ENCODE measurements at places on chromosomes 2 and 18. TPM values are rescaled to one million over a fixed set of nuclear protein-coding genes. Genes with fewer than 3 reads are reported as not detected.

DNA sequence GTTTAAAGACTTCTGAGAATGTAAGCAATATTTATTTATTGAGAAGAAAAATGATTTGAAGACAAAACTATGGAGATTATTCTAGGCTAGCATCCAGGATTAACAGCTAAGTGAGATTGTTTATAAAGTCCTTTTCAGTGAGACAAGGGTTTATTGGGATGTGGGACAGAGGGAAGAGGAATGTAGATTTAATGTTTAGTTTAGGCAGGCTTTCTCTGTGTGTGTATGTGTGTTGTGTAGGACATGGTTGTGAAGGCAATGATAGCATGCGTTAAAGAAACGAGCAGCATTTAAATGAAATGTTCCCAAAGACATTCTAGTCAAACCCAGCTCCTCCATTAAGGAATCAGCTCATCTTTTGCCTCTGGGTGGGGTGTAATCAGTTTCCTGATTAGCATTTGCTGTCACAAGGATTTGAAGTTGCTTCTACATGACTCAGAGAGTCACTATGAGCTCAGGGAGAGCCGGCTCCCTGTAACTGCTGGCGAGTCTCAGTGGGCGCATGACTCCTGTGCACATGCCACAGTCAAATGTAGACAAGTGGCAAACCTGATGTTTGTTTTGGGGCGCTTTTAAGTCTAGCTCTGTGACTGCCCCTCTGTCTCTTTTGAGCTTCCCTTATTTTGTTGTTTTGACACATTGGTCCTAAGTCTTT, 442.2 kb upstream of the CELF4 start:
- no peak for DNase-seq

- no peak for DNase-seq
These were observed 615.0 kb upstream of the FANCL start for GRCh38 chr2:58856100-58856499.

DNA sequence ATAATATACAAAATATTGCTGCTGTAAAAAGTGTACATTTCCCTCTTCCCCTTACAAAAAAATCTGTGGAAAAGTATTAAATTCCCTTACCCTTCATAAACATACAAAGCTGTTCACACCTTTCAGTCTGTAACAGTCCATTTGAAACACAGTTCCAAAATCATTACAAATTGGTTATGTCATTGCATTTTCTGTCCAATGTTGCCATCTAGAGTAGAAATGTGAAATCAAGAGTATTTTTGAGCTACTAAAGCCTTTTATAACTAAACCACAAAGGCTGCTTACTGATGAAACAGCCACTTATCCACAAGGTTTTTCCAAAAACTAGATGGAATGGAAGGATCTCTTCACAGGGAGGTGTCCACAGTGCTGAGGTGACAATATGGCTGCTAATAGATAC, 72.5 kb downstream of the SS18 start:
- DNase-seq: no peak

DNA sequence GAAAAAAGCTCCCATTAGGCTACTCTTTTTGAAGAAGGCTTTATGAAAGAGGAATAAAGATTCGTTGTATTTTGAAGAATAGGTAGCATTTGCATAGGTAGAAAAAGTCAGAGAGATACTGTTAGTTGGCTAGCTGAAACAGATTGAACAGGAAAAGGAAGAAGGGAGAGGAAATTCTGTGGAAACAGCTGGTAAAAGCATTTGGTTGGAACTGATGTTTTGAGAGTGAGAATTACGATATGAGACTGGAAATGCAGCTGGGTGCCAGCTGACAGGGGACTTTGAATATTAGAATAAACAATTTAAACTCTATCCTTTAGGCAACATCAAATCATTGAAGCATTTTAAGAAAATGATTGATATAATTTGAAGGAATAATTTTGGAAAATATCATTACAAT, 96.7 kb upstream of the CNTNAP5 start:
- DNase-seq: no peak

Gene ANKRD44
- total RNA-seq: 121 TPM

Gene TEX44
- total RNA-seq: not detected

Gene EGR4
- 0.44 TPM for total RNA-seq

Measured in activated naive CD8-positive, alpha-beta T cell treated with anti-CD3 and anti-CD28 coated beads for 36 hours (primary cell).